ENCODE measurements at places on chromosomes 2 and 18.

- DNase-seq, result no peak
These were observed 67.2 kb downstream of the POLR1A start for GRCh38 chr2:86038291-86039081.

- DNase-seq, result no peak
These were observed 66.8 kb downstream of the COA5 start for GRCh38 chr2:98541489-98541888.

DNA sequence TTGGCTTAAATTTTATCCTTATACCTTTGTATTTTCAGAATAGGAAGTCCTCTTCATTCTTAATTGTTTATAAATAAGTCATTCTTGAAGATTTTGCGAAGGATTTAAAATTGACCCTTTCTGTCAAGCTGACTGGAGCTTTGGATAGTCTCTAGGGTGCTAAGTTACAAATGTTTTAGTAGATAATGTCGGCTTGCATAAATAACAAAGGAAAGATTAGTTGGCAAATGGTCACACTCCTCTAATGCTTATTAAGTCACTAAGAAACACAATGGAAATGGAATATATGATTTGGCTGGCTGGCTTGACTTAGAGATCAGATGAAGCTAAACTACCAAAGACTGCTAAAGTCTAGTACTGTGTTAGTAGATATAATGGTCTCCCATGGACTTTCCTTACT lies 40.6 kb downstream of the UBXN4 start:
- no peak for DNase-seq

- DNase-seq, result no peak
These were observed 173.9 kb upstream of the ARL4C start for GRCh38 chr2:234670806-234671205.

GRCh38 chr2:232897598-232898408 lies 27.7 kb downstream of the SNORC start:
- no peak for DNase-seq

DNA sequence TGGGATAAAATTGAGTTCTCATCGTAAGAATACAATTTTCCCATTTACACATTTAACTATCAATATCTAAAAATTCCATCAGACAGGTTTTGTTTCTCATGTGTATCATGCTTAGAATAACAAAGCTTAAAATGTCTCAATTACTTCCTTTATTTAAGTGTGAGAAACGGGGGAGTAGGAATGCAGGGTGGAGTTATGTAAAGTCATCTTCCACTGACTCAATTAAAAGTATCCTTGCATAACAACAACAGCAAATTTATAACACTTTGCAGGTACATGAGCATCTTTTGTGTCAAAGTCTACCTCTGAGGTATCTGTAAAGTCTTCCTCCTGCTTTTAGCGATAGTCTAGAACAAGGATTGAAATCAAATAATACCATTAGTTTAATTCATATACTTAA lies 327.1 kb downstream of the EPHA4 start:
- DNase-seq, result no peak
